ENCODE measurements at places on chromosomes 11 and 22.
A peak's percentile ranks its signal among the peaks of the same experiment; 100 is the strongest.

- no peak for DNase-seq
Observed at GRCh38 chr11:1557904-1558774, 13.9 kb downstream of the DUSP8 start.

GRCh38 chr22:25101501-25101900, 98.2 kb upstream of the CRYBB3 start:
- no peak for DNase-seq

DNA sequence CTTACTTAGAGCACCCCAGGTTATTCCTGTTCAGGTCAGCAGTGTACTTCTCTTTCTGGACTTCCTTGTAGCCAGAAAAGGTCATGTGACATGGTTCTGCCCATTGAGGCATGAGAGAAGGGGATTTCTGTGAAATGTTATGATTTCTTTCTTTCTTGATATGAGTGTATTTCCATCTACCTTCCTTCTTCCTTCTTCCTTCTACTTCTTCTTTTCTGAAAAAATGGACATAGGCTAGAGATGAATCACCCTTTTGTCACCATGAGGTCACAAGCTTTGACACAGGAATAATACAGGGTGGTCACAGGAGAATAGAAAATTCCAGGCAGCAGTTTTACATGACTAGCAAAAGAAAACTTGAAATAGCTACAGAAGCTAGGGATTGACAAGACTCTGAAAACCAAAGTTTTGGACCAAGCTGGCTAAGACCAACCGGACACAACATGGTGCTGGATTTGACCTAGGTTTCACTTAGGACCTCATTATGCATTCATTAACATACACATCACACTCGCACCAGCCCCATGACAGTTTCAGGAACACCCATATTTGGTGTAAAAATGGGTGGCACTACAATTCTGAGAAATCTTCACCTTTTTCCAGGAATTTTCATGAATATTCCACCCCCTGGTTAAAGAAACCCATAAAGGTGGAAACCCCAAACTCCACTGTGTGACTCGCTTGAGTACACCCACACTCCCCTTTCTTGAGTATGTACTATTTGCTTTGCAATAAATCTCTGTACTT, 21.2 kb upstream of the MAP6 start:
- DNase-seq, result no peak

GRCh38 chr11:114308689-114309089, 12.5 kb downstream of the NNMT start:
- no peak for DNase-seq

GRCh38 chr22:24330636-24331035, 60.0 kb downstream of the SPECC1L start:
- no peak for DNase-seq

- DNase-seq, result no peak
Observed at GRCh38 chr22:32323513-32324164, 34.0 kb upstream of the RFPL3 start.

DNA sequence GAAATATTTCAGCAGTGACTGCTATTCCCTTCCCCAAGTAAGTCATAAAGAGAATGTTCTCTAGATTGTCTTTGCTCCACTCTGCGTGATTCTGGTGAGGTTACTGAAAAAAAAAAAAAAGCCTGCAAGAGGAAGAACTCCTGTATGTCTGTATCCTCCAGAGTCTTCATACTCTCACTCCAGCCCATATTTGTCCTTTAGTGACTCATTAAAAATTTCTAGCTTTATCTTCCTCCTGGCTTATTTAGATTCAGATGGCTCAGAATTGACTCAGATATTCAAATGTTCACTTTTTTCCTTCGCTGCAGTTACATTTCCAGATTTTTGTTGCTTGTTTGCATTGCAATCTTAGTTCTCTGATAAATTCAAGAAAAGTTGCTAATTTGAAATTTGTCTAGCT, 76.3 kb upstream of the CNTN5 start:
- DNase-seq, result peak; percentile 8

- DNase-seq, result no peak
Observed at GRCh38 chr22:48738204-48738980, 1089.3 kb downstream of the BRD1 start.

DNA sequence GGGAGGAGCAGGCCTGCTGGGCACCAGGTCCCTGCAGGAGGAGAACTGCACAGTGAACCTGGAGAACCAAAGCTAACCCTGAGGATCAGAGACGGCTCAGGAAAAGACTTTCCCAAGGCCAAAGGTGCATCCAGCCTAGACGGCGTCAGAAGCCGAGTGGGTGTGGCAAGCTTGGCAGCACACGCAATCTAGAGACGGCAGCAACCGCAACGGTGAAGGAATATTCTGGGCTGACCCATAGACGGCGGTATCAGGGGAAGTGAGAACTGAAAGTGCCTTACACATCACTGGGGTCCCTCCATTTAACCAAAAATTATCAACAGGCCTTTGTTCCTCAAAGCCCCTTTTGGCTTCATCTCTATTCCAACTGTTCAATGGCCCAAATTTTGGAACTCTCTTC, 26.2 kb downstream of the SPATA19 start:
- DNase-seq, result no peak

DNA sequence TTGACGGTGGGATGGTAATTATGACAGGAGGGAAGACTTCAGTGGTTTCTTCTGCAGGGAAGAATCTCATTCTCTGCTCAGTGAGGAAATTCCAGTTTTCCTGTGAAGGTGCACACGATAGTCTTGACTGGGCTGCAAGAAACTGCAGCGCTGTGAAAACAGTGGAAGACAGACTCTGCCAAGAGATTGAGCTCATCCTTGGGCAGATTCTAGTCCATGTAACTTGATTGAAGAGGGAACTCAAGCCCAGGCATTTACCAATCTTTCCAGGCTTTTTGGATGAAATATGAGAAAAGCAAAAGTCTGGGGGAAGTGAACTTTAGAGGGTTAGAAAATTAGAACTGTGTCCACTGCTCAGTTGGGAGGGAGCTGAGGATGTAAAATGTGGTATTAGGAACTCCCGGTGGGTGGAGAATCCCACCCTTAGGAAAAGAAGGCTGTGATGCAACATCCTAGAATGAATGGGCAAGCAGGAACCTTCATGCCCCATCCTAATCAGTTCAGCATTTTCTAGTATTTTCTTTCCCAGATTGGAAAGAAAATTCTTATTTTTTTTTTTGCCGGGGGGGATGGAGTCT, 212.6 kb downstream of the DBX1 start:
- no peak for DNase-seq

DNA sequence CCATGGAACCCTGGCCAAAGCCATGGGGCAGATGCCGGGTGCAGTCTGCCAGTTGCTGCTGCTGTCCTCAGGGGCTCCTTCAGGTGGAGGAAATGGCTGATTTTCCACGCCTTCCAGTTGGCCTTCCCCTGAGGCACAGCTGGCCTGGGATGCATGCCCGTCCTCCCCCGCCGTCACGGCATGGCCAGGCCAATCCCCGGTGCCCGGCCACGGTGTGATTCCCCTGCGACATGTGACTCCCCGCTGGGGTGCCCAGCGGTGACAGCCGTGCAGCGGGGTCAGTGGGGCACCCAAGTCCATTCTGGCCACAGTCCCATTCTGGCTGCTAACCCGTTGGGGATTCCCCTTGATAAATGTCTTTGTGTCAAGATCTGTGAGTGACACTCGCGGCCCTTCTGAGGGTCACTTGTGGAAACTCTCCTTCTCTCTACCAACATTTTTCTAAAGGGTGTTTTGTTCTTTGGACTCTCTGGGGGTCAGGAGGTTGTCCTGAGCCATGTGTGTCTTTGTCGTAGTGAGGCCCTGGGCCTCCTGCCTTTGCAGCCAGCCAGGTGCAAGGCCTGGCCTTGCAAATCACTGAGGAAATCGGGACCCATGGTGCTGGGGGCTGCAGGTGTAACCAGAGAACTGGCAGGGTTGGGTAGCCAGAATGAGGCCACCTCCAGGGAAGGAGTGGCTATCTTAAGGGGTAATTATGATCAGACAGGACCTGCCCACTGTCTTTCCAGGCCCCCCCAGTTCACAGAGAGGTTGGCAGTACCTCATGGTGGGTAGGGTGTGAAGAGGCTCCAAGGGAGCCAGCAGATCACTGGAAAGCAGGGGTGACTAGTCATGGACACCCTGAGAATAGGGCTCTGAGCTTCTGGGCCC, 37.1 kb downstream of the KCNQ1OT1 start:
- no peak for DNase-seq

DNA sequence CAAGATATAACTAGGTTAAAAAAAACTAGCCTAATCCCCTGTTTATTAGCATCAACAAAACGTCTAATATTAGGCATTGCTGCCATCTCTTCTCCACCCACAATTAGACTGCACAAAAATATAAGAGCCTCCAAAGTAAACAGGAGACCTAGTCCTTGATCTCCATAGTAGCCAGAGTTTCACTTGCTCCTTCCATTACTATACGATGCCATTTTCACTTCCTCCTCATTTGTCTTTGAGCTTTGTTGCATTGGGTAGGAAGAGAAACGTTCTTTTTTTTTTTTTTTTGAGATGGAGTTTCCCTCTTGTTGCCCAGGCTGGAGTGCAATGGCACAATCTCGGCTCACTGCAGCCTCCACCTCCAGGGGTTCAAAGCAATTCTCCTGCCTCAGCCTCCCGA, 42.3 kb upstream of the RDX start:
- DNase-seq, result no peak

DNA sequence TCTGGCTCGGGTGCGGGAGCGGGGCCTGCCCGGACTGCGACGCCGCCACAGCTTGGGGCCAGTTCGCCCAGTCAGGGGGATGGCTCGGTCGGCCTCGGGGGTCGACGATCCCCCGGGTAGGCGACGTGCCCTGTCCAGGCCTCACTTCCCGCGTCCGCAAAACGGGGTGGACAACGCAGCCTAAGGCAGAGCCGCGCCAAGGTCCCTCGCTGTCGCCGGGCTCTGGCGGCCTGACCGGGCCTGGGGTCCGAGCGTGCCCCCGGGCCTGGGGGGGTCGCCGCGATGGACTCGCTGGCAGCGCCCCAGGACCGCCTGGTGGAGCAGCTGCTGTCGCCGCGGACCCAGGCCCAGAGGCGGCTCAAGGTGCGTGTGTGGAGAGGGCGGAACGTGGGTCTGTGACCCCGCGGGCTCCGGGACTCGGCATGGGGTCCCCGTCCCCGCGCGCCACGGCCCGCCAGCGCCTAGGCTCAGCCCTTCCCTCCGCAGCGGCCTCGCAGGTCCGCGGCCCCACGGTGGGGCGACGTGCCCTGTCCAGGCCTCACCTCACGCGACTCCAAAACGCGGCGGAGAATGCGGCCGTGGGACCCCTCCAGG, 4.2 kb downstream of the SEPTIN5 start:
- DNase-seq, result no peak

DNA sequence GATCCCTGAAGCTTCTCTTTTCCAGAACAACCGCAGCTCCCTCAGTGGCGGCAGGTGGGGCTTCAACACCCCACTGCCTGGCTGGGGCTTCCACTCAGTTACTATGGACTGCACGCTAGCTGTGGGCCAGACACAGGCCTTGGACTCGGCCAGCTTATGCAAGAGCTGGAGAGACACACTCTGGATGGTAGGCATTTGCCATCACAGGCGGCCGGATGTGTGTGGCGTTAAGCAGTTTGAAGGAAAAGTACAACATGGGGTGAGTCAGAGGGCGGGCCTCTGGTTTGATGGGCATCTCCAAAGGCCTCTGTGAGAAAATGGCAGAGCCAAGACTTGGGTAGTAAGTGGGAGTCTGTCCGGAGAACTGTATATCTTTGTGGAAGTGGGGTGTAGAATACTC, 17.6 kb downstream of the KCNJ4 start:
- no peak for DNase-seq

DNA sequence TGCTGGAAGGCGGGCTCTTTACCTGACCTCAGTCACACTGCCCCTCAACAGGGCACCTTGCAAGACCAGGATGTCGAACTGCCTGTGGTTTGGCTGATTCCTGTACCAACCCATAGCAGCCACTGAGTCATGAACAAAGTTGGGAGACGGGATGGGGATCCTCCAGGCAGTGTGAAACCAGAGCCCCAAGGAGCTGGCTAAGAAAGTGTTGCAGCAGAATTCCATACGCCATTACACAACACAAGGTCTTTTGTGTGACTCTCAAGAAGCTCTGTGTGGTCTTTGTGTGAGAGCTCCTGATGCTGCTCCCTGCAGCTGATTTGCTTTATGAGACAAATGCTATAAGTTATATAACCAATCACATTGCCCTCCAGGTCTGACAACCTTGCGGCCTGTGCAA, 617.7 kb downstream of the OPCML start:
- no peak for DNase-seq

GRCh38 chr22:42307806-42308563, 37.5 kb upstream of the TCF20 start:
- no peak for DNase-seq

- DNase-seq, result no peak
Observed at GRCh38 chr11:121688860-121689614, 236.3 kb upstream of the SORL1-AS1 start.

GRCh38 chr11:90426442-90426841, 203.6 kb upstream of the CHORDC1 start:
- no peak for DNase-seq

DNA sequence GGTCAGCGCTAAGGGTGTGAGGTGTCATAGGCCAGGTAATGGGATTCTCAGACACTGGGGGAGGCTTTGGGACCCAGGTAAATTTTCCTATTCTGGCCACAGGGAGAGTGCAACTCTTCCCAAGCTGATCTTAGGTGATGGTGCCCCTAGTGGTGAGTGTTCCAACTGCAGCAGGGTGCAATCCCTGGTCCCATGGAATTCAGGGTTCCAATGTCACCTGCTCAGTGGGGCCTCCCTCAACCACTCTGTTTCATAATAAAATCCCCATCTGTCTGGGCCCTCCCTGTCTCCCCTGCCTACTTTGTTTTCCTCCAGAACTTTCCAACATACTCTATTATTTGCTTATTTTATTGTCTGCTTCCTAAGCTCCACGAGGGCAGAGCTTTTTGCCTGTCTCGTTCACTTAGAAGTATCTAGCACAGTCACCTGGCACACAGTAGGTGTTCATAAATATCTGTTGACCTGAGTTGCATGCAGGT, 2.9 kb upstream of the SGSM1 start:
- no peak for DNase-seq

- DNase-seq, result no peak
Observed at GRCh38 chr22:22199634-22200033, 45.0 kb upstream of the VPREB1 start.

- DNase-seq, result no peak
Observed at GRCh38 chr11:6365659-6366058, 24.6 kb upstream of the SMPD1 start.

- DNase-seq, result no peak
Observed at GRCh38 chr22:42368379-42369249, 63.6 kb downstream of the NFAM1 start.

- no peak for DNase-seq
Observed at GRCh38 chr22:43297270-43298061, 45.7 kb downstream of the SCUBE1 start.

GRCh38 chr11:64224151-64224890, 1.7 kb downstream of the TRPT1 start:
- DNase-seq, result no peak

- no peak for DNase-seq
Observed at GRCh38 chr11:10594407-10594806, 25.9 kb upstream of the LYVE1 start.

Data from HS-5 (cell line).